AG08396 (cell line): ENCODE measurements at places on chromosomes 16 and 17.

GRCh38 chr16:57865746-57866528 is 63.6 kb upstream of the KIFC3 start:
- DNase-seq: no peak

GRCh38 chr16:4190712-4191333 is 51.1 kb downstream of the SRL start:
- DNase-seq: no peak

GRCh38 chr17:2400474-2400866 is 390 bp downstream of the MNT start:
- peak; percentile 56 for DNase-seq

DNA sequence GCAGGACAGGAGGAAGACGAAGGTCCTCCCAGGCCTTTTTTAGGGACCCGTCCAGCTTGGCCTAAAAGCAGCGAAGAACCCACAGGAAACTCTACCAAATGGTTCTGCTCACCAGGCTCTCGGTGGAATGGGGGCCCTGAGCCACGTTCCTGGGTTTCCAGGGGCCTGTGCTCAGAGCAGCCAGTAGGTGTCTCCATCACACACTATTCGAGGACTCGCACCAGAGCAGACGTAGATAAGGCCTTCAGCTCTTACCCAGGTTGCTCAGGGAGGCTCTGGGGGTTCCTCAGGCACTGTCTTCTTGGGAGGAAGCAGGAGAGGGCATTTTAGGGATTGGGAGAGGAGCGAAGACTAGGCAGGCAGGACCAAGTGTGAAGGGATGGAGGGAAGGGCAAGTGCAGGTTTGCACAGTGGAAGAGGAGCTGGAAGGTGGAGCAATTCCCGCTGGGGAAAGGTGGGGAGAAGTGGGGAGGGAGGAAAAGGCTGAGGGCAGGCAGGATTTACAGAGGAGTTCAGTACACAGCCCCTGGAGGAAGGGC is 157.1 kb downstream of the RGS9 start:
- DNase-seq: peak; percentile 87

DNA sequence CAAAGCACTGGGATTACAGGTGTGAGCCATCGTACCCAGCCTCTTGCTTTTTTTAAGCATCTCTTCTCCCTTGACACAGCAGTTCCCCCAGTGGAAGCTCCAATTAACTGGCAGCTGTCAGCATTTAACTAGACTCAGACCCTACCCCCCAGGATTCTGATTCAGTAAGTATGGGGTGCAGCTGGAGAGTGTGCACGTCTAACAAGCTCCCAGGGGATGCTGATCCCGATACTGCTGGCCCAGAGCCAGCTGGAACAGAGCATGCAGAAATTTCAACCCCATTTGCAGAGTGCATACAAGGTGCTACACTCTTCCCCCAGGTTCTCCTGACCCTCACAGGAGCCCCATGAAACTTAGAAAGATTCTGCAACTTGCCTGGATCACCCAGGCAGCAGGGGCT is 27.7 kb upstream of the BCO1 start:
- no peak for DNase-seq

GRCh38 chr17:42517516-42517915 is 18.5 kb upstream of the NAGLU start:
- peak; percentile 93 for DNase-seq

DNA sequence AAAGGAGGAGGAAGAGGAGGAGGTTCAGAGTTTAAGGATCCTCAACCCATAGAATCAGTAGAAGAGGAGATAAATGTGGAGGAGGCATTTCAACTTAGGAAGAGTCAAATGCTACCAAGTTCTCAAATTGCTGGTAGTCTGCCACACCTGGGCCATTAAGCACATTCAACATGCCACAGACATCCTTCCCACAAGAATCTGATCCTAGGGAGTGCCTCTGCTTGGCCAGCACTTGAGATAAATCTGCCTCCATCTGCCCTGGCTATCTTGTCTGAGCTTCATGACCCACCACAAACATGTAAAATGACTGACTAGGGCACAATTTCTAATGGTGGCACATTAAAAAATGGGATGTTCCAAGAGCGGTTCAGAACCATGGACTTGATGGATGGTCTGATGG is 37.3 kb upstream of the AXIN2 start:
- no peak for DNase-seq

DNA sequence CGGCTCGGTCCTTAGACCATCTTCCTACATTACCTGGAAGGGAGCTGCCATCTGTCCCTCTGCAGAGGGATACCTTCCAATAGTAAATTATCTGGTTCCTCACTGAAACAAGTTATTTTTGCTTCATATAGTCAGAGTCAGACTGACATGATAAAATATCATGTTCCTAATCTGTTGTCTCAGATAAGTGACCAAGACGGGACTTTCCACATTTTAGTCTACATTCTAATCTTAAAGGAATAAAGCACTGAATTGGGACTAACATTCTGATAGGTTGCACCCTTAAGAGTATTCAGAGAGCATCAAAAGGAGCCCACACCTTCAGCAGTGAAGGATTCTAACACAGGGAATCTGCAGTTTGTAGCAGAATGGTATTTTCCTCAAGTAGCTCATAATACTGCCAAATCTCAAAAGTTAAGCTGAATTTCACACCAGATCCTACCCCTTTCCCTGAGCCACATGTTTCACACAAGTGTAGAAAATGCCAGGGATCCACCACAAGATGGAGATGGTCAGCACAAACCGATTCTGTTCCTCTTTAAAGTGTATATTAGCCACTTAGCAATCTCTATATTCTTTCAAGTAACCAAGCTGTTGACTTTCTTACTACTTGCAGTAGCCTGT is 13.4 kb downstream of the GINS2 start:
- no peak for DNase-seq

- peak; percentile 15 for DNase-seq
These were observed 56.0 kb downstream of the CEP112 start for GRCh38 chr17:66135896-66136295.
